GM12892 (cell line): ENCODE measurements at places on chromosomes 16 and 17.

DNA sequence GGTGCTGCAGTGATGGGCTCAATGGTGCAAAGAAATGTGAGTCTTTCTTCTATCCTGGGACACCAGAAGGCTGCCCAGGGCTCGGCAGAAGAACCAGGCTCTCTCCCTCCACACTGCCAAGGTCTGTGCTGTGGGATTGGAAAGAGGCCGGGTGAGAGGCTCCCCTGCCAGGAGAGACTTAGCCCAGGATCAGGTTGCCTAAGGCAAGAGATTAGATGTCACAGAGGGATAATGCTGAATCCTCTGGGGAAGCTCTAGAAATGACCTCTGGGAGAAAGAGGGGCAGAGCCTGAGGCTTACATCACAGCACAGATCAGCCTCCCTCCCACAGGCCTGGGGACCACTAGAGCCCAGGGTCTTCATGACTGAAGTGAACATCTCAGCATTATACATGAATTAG is 5.7 kb upstream of the DOC2B start:
- no peak for DNase-seq

DNA sequence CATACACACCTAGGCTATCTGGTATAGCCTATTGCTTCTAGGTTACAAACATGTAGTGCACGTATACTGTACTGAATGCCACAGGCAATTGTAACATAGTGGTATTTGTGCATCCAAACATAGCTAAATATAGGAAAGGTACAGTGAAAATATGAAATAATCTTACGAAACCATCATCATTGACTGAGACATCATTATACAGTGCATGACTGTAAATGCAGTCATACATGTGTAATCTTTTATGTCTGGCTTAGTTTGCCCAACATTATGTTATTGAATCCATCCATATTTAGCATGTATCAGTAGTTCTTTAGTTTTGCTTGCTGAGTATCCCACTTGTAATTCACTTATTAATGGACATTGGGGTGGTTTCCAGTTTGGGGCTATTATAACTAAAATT is 124.9 kb downstream of the CYLD start:
- no peak for DNase-seq

DNA sequence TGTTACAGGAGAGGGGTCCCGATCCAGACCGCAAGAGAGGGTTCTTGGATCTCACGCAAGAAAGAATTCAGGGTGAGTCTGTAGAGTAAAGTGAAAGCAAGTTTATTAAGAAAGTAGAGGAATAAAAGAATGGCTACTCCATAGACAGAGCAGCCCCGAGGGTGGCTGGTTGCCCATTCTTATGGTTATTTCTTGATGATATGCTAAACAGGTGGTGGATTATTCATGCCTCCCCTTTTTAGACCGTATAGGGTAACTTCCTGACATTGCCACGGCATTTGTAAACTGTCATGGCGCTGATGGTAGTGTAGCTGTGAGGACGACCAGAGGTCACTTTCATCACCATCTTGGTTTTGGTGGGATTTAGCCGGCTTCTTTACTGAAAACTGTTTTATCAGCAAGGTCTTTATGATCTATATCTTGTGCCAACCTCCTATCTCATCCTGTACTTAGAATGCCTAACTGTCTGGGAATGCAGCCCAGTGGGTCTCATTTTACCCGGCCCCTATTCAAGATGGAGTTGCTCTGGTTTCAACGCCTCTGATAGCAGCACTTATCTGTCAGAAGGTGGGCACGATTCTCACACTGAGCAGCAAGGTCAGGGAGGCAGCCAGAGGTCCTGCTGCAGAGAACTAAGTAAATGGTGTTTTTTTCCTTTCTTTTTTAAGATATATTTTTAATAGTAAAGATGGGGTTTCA is 26.5 kb upstream of the XYLT2 start:
- no peak for DNase-seq

DNA sequence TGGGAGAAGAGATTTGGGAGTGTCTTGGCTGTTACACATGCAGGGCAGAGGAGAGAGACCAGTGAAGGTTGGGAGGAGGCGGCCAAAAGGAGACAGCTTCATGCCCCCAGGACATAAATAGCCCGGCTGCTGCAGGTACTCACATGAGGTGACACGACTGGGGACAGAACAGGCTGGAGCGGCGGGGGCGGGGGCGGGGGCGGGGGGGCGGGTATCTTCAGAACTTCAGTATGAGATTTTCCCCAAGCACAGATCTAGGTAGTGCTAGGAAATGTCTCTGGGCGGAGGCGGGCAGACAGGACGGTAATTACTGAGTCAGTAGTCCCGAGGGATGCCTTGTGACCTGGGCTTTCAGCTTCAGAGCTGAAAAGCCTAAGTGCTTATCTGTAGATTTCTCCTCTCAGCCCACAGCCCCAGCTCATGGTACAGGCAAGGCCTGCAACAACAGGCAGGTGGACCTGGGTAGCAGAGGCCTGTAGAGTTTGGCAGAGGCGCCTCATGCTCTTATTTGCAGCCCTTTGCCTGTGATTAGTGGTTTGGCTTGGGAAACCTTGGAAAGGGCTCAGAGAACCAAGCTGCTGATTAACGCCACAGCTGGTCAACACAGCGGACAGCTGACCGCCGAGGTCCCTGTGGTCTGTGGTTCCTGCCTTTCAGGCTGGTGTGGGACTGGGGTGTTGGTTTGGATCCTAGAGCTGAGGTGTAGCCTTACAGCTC is 24.5 kb downstream of the UNK start:
- DNase-seq, result no peak

- no peak for DNase-seq
Observed at GRCh38 chr17:79002796-79003593, 6.6 kb downstream of the CANT1 start.

DNA sequence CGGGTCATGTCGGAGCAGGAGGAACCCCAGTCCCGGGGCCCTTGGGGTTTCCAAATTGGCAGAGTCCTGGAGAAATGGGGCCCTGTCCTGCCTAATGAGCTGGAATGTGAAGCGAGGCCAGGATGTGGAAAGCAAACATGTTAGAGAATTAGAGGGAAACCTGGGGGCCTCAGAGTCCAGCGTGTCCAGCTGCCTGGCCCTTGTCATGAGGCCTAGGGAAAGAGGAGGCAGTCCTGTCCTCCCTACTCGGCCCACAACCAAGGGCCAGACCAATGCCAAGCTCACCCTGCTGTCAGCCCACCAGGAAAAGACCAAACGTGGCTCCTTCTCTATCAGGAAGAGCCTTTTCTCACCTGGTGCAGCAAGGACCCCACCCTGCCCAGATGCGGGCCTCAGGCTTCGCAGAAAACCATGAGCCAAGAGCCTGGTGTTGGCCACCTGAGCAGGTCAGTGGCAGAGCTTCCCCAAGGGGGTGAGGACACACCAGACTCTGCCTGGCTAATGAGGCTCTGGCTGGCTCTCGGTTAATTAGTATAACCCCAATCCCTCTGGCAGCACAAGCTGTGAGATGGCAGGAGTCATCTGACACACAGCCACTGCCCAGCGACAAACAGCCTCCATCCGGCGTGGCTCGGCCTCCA is 10.1 kb downstream of the TEKT5 start:
- DNase-seq, result no peak

DNA sequence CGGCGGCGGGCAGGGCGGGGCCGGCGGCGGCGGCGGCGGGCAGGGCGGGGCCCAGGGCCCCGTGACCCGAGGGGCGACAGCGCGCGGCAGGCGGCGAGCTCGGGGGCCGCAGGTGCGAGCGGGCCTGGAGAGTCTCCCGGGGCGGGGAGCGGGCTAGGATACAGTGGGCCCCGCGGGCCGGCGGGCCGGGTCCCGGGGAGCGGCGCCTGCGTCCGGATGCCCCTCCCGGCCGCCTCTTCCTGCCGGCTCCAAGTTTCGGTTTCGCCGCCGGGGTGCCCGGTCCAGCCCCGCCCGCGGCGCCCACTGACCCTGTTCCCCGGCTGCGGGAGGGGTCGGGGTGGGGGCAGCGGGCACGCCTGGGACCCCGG is at the start of gene RNF213:
Gene RNF213 (plus strand): TSS at position 62 of the 368 bp plus-strand sequence. CDS start 2,830 bp downstream, outside the sequence.
- DNase-seq, result peak; percentile 75

GRCh38 chr17:68588362-68588761 is 12.8 kb downstream of the FAM20A start:
- no peak for DNase-seq

GRCh38 chr16:49578435-49579024 is 204.9 kb downstream of the C16orf78 start:
- no peak for DNase-seq

- no peak for DNase-seq
Observed at GRCh38 chr16:708019-708418, 2.4 kb upstream of the FBXL16 start.

GRCh38 chr16:58056580-58056979 is 31.0 kb downstream of the MMP15 start:
- DNase-seq, result no peak

- no peak for DNase-seq
Observed at GRCh38 chr16:73887911-73888310, 408.7 kb upstream of the PSMD7 start.

GRCh38 chr17:3960764-3961163 is 3.5 kb downstream of the ATP2A3 start:
- no peak for DNase-seq

- DNase-seq, result no peak
Observed at GRCh38 chr17:80362428-80363119, 52.4 kb upstream of the ENDOV start.

DNA sequence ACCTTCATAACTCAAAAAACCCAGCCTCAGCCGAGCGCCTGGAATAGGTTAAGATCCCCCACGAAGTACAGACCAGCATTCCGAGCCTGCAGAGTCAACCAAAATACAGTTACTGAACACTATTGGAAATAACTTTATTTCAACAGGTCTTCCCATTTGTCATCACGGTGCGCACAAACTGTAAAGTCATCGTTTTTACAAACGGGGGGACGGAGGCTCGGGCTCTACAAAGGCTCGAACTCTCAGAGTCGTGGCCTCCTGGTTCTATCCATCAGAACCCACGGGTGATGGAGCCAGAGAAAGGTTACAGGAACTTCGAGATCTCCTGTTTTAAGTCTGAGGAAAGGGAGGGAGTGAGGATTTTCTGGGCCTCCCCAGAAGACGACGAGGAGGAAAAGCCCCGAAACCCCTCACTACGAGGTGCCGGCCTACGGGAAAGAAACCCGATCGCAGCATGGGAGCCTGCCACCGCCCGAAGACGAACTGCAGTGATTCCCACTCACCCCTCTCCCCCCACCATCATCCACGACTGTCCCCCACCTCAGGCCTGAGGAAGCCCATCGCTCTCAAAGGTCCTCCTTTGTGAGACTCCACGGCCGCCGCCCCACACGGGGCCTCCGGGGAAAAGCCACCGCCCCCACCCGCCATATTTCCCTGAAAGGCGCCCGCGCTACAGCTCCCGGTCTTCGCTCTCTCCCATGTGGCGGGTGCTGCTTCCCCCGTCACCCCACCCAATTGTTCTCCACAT is 917 bp downstream of the YWHAE start:
- no peak for DNase-seq

DNA sequence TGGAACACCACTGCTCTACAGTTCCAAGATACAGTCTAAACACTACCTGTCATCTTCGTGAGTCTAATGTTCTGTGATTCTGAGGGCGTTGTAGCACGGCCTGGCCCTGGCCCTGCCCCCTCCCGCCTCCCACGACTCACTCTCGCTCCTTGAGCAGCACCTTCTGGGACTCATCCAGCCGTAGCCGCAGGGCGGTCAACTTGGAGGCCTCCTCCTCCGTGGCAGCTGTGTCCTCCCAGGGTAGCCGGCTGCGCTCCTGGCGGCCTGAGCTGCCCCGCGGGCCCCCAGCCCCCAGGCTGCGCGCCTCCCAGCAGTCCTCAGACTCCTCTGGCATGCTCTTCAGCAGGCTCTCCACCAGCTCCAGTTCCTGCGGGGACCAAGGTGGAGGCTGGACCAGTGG is 10.6 kb downstream of the CCDC102A start:
- no peak for DNase-seq

DNA sequence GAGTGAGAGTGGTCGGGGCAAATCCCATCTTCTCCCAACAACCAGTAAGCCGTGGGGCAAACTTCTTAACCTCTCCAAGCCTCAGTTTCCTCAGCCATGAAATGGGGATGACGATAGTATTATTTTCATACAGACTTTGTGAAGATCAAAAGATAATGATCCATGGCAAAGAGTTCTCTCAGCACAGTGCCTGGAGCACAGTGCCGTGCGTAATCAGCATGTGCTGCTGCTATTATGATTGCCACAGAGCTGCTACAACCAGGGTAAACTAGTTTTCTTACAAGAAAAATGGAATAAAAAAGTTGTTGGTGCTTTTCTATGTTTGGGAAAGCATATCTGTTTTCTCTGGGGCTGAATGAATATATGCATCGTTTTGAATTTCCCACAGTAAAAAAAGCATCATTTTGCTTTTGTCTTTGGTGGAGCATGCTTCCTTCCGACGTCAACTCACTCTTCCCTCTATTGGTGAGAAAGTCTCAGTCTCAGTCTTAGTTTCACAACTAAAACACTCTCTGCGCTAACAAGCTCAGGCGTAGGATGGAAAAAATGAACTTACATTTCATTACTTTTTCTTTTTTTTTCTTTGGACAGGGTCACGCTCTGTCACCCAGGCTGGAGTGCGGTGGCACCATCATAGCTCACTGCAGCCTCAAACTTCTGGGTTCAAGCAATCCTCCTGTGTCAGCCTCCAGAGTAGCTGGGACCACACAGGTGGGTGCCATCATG is 37.2 kb downstream of the CDK5R1 start:
- no peak for DNase-seq

- DNase-seq, result no peak
Observed at GRCh38 chr16:71216714-71217113, 13.8 kb downstream of the HYDIN start.

GRCh38 chr16:75064403-75065148 is 52.0 kb downstream of the LDHD start:
- no peak for DNase-seq

GRCh38 chr16:54282202-54282927 is 4.2 kb downstream of the IRX3 start:
- no peak for DNase-seq

DNA sequence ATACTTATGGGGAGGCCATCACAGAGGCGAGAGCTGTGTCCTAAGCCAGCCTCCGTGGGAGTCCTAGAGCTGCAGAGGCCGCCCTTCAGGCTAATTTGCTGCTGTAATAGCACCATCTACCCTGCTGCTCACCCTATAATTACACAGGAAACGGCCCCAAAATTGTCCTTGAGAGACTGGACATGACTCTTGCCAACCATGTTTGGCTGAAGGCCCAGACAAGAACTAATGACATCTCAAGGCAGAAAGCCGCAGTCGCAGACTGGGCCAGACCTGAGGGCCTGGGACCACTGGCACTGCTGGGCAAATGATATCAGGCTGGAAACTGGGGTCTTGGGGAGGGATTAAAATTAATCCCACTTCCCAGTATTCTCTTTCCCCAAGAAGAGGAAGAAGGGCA is 24.1 kb downstream of the PSMD7 start:
- no peak for DNase-seq

GRCh38 chr17:15456496-15456895 is 10.9 kb downstream of the CDRT4 start:
- no peak for DNase-seq

- DNase-seq, result no peak
Observed at GRCh38 chr16:70692130-70692872, 6.4 kb upstream of the MTSS2 start.

- DNase-seq, result no peak
Observed at GRCh38 chr17:63629627-63630026, 7.4 kb downstream of the MAP3K3 start.

DNA sequence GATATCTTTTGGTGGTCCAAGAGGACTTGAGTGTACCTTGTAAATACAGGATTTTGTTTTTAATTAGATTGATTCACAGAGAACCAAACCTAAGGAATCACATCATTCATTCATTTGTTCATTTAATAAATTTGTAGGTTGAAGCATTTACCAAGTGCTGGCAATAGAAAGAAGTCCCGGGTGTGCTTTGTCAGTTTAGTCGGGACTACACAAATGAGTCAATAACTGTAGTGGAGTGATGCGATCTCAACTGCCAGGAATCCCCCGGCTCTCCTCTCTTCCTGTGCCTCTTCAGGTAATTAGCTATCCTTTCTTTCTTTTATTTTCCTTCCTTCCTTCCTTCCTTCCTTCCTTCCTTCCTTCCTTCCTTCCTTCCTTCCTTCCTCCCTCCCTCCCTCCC is 1.4 kb upstream of the WWOX start:
- no peak for DNase-seq
